ENCODE measurements at places on chromosomes 7 and 10.

DNA sequence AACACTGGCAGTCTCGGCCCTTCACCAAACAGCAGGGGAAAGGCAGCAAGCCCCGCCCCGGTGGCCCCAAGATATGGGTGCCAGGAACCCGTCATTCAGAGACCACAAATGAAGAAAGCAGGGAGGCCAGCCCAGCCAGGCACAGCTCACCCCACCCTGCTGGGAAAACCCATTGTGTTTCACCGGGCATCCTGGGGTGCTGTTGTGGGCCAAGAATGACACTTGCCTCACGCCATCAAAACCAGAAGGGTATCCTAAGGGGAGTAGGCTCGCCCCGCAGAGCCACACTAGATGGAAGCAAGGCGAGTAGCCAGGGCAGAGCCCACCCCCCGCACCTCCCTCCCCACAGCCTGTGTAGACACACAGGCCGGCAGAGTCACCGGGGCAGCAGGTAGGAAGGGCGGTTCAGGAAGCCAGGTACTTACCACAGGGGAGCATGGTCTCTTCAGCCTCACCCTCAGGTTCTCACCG, 72.5 kb upstream of the KCNMA1 start:
- DNase-seq: no peak

- DNase-seq: no peak
Measured at GRCh38 chr10:55668326-55668922, 692.6 kb downstream of the ZWINT start.

DNA sequence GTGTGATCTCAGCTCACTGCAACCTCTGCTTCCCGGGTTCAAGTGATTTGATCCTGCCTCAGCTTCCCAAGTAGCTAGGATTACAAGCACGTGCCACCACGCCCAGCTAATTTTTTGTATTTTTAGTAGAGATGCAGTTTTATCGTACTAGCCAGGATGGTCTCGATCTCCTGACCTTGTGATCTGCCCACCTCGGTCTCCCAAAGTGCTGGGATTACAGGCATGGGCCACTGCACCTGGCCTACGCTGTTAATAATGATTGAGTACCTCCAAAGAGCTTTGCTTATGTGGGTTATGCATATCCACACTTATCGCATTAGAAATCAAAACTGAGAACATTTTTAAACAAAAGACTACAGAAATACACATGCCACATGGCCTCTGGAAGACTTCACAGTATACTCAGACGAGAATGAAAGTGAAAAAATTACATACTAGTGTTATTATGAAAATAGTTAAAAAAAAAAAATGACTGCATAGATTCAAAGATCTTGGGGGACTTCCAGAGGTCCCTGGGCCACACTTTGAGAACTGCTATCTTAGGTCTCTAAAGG, 25.4 kb downstream of the RPP38 start:
- no peak for DNase-seq

DNA sequence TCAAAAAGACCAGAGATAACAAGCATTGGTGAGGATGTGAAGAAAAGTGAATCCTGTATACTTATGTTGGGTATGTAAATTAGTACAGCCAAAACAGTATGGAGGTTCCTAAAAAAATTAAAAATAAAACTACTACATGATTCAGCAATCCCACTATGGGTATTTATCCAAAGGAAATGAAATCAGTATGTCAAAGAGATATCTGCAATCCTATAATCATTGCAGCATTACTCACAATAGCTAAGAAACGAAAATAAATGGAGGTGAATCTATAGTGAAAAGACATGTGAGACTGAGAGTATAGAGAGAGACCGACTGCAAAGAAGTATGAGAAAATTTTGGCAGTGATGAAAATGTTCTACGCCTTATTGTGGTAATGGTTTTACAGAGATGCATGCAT, 139.2 kb upstream of the TMEM168 start:
- no peak for DNase-seq

GRCh38 chr10:131000244-131000643, 311.3 kb downstream of the TCERG1L start:
- DNase-seq: no peak

- DNase-seq: no peak
Measured at GRCh38 chr7:99032928-99033327, 111.0 kb downstream of the SMURF1 start.

DNA sequence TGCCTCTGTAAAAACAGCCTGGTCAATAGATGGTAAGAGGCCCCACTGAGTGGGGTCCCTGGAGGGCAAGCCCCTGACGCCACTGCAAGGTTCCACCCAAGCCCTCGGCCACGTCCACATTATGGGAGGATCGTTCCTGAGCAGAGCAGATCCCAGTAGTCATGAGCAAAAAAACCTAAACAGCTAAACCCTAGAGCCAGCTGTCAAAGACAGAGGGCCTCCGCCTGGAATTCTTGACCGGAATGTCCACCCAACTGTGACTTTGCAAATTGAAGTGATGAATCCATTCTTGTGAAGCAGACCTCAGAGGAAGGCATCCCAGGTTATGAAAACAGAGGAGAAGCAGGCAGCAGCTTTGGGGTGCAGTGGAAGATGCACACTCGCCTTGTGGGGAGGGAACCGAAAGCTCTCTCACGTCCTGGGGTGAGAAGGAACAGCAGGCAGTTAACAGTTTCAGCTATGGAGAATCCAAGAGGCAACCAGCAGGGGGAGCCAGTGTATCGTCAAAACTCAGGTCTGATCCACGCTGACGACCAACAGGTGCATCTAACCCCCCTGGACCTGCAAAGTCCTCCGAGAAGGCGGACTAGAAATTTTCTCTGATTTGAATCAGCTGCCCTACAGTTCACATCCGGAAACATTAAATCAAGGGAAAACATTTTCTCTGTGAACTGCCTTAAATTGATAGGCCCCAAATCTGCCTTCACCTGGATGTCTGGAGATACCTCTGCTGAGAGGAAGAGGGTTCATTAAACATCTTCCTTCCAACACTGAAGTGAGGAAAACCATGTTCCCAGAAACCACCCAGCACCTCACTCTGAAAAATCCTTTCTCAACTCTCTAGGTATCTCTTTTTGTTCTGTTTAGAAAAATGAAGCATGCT, 139.1 kb upstream of the PFKP start:
- peak; percentile 14 for DNase-seq

GRCh38 chr10:50512214-50512595, 111.6 kb downstream of the SGMS1 start:
- DNase-seq: no peak

DNA sequence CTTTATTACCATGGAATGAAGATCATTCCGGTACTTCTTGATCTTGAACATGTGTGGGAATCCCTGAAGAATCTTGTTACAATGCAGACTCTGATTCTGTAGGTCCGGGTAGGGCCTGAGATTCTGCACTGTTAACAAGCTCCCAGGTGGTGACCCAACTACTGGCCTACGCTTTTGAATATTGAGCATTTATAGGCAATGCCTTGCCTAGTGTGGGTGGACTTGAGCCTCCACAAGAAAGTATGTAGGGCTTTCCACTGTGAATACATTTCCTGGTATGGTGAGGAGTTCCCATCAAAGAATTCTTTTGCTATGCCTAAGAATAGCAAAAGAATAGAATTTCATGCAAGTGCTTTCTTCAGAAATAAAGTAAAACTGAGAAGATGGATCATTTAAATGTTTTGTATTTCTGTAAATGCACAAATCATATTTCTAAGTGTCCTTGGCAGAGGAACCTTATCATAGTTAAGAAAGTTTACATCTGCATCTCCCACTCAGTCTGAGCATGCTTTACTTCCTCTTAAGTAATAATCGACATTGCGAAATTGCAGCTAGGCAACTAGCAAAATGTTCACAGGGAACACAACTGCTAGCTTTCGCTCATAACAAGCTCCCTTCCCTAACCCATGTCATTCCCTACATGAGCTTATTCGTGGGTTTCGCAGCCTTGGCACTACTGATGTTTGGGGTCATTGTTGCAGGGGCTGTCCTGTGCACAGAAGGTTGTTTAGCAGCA, 71.4 kb downstream of the AHR start:
- peak; percentile 98 for DNase-seq

GRCh38 chr10:132459301-132460003, 62.5 kb downstream of the PWWP2B start:
- DNase-seq: no peak

GRCh38 chr7:134483296-134483695, 24.4 kb upstream of the AKR1B1 start:
- no peak for DNase-seq

DNA sequence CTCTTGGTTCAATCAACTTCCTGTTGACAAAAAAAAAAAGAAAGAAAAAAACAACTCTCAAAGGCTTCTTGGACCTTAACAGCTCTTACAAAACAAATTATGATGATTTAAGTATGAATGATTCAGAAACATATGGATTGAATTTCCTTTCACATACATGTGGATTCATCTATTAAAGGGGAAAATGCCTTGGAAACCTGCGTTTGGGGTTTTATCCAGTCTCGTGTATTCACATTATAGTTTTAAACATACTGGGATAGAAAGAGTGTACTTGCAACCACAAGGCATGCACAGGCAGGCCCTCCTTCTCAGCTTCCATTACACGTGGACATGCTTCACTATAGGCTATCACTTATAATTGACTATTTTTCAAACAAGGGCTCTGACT, 286.7 kb downstream of the INHBA start:
- DNase-seq: peak; percentile 44

DNA sequence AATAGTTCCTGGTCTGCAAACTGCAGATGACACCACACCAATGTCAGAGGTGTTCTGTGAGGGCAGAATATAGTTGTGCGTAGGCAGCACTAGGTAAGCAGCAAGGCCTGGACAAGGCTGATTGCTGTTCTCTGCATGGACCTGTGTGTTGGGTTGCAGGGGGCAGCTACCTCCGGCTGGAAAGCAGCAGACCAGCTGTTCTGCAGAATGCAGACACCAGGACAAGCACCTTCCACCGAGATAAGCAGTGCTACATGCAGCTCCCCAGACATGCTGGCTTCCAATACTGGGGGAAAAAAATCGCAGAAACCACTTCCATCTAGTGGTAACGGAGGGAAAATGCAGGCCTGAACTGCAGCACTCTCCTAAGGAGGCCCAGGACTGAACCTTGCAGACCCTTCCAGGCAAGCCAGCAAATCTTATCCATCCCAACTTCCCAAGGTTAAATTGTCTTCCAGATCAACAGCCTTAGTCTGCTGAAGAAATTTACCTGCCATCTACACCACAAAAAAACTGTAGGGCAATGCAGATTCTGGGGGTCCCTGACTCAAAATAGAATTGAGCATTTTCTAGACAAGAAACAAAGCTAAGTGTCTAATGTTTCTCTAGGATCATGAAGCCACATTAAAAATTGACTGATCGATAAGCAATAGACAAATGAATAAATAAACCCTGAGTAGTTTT, 50.5 kb upstream of the COBL start:
- DNase-seq: no peak

DNA sequence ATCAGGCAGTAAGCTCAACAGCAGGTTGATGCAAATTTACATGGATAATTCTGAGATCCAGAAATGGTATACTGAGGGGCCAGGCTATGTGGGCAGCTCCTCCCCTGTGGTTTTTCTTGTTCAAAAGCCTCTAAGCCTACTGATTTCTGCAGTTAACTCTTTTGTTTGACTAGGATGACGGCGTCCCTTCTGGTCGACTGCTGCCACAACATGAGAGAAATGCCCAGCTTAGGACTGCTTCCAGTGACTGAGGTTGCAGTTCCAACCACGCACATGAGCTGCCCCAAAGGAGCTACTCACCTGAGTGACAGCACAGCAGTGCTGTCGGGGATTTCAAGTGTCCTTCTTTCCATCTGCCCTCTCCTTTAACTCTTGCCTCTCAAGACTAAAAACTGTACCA, 973.0 kb upstream of the GHITM start:
- no peak for DNase-seq

DNA sequence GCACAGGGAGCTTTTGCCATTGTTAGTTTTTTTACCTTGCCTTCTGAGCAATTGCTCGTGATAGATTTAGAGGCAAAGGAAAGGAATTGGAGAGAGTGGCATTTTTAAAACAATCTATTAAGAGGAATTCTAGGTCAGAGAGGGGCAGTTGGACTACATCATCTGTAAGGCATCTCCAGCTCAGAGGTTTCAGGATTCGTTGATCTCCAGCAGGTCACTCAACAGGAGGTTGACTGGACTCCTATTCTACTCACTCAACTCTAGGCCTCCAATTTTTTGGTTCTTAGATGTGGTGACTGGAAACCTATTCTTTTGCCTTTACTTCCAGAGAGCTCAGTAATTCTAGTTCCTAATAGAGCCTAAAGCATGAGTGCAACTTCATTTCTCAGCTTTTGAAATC, 42.8 kb downstream of the TBXAS1 start:
- no peak for DNase-seq

DNA sequence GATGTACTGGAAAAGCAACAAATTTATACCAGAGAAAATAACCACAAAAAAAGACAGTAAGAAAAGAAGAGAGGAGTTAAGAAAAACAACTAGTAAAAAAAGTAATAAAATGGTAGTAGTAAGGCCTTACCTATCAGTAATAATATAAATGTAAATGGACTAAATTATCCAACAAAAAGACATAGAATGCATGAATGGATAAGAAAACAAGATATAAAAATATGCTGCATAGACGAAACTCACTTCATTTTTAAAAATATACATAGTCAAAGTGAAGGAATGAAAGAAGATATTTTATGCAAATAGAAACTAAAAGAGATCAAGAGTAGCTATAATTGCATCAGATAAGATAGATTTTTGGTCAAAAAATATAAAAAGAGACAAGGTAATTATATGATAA, 739.1 kb downstream of the DNAJB9 start:
- DNase-seq: no peak

DNA sequence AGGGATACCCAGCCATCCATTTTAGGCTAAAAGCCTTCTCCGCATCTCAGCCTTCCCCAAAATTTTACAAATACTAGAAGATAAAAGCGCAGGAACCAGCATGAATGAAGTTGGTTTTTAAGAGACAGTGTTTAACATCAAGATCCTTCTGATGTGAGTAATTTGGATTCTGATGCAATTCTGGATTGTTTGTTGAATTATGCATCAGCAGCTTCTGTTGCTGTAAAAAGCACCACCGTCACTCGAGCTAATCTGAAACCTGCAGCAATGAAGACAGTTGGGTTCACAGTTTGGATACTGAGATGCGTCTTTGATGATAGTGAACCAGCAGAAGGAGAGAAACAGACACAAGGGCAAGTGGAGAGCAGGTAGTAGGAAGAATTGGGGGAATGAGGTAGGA, 179.2 kb downstream of the PLXNA4 start:
- no peak for DNase-seq

DNA sequence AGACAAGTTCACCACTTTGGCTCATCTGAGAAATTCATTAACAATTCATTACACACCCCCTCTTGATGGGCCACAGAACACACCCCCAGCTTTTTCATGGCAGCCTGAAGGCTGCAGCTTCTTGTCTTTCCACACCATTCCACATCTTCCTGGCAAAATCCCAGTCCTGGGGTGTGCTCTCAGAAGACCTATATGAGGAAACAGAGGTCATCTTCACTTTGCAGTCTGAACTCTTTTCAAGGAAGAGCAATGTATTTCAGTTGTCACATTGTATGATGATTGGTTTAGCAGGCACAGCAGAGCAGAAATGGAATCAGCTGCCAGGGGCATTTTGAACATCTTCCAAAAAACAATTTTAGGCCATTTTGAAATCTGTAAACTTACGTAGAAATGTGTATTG, 7.8 kb upstream of the LRRC27 start:
- peak; percentile 35 for DNase-seq

Measured in fibroblast of gingiva (primary cell).